Activated naive CD8-positive, alpha-beta T cell treated with anti-CD3 and anti-CD28 coated beads, Interleukin-2, amount 10 ng/mL, durations not matched to agents 7 days and 5 days (primary cell): ENCODE measurements at places on chromosomes 12 and 14.
A peak's percentile ranks its signal among the peaks of the same experiment; 100 is the strongest.

DNA sequence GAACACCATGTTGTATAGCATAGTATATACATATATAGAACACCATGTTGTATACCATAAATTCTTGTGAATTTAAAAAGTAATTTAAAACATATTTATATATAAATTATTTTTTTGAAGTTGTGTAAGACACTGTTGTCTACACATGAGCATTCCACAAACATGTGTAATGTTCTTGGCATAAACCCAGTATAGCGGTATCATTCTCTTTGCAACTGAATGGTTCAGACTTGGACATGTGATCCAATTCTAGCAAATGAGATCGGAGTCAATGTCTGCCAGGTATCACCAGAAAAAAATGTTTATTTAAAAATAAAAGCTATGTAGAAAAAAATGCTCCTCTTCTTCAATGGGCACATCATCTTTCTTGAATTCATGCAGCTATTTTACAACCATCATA, 33.9 kb downstream of the CEP290 start:
- no peak for DNase-seq

GRCh38 chr12:116122628-116123027, 154.9 kb downstream of the MED13L start:
- DNase-seq = no peak

- DNase-seq = no peak
These were observed 1168.5 kb upstream of the FLRT2 start for GRCh38 chr14:84361476-84361875.

GRCh38 chr12:41802803-41803202, 341.9 kb downstream of the GXYLT1 start:
- no peak for DNase-seq

DNA sequence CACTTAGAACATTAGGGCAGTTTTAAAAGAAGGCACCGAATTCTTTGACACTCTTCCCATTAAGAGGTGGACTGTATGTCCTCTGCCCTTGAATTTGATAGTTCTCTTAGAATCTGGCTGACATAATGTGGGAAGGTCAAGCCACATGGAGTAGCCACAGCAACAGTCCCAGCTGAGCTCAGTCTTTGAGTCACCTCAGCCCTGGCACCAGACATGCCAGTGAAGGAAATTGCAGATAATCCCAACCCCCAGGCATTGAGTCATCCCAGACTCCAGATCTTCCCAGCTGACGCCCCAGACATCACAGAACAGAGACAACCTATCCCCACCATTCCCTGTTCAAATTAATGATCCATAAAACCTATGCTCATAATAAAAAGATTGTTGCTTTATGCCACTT, 83.4 kb downstream of the GTF2A1 start:
- no peak for DNase-seq

- no peak for DNase-seq
These were observed 477.0 kb downstream of the SOX5 start for GRCh38 chr12:23472329-23472971.

DNA sequence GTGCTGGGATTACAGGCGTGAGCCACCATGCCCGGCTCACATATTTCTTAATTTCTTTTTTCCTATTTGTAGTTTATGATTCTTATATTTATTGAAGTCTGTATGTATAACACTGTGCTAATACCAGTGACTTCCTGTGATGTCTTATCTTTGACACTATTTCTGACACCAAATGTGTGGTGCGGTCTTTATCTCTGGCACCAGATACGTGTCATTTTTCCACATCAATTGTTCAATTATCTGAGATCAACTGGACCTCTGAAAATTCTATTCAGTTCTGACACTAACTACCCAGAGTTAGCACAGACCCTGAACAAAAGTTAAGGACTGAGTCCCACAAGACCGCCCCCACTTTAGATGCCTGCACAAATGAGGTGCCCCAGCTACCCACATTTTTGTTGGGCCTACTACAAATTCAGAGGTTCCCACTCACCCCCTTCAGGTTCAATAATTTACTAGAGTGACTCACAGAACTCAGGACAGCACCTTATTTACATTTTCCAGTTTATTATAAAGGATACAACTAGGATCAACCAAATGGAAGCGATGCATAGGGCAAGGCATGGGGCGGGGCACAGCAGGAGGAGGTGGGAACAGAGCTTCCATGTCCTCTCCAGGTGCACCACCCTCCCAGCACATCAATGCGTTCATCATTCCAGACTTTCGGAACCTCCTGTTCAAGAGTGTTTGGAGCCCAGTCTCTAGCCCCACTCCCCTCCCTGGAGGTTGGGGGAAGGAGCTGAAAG, 11.6 kb upstream of the SRSF9 start:
- DNase-seq = no peak

DNA sequence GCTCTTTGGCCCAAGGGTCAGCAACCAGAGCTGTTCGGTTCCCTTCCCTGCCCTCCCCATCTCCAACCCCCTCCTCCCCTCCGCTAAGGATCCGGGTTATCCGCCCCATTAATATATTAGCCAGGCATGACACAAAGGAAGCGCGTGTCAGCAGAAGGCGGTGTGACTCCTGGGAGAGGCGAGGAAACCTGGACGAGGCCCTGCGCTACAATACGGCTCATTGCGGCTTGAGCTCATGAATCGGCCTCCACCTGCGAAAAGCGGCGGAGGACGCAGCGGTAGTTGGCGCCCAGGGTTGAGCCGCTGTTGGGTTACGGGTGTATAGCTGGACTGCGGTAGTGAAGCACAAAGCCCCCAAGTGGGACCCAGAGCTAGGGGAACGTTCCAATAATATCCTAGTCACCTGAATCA, 9.9 kb downstream of the FOXA1 start:
- DNase-seq = no peak

- no peak for DNase-seq
These were observed 334.9 kb downstream of the RMST start for GRCh38 chr12:97797473-97797872.

- no peak for DNase-seq
These were observed 93.6 kb downstream of the DIP2B start for GRCh38 chr12:50598321-50598862.

- DNase-seq = no peak
These were observed 216.2 kb upstream of the CAND1 start for GRCh38 chr12:67052981-67053380.

DNA sequence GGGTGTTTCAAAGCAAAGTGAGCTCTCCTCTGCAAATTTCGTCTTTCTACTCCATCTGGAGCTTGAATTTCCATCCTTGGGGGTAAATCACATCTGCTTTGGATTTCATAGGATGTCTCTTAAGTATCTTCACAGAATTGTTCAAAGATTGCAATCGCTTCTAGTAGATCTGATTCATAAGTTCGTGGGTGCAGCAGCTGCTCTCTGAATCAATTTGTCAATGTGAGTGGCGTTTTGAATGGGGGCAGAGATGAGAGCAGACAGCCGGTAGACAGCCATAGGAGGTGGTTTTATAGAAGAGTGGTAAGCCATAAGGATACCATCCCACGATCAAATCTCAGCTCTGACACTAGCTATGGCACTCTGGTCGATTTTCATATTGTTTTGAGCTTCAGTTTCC, 146.0 kb upstream of the RPH3A start:
- DNase-seq = no peak

- no peak for DNase-seq
These were observed 74.6 kb downstream of the FRMD6 start for GRCh38 chr14:51726166-51726899.

DNA sequence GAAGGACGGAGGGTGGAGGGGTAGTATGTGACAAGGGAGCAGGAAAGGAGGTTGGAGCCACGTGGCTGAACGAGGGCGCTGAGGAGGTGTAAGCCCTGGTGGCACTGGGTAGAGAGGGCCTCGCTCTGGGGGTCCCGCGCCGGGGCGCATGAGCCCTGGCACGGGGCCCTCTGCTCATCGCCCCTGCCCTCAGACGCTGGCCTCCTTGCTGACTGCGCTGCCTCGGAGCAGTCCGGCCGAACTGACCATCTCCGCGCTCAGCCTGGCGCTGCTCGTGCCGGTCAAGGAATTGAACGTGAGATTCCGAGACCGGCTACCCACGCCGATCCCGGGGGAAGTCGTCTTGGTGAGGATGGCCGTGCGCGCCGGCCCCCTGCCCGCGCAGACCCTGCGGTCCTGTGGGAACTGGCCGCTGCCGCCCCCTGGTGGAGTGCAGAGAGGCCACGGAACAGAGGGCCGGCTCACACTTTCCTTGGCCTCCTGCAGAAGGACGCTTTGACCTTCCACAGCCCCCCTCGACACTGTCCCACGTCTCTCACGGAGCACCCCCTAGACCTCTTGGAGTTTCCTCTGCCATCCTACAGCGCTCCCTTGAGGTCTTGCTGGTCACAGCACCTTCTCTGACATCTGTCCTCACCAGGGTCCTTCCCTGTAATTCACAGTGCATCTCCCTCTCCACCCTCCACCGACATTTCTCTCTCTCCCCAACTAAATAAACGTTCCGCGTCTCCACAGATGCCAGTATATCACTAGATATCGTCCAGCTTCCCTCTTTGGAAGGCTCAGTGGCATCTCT, 10.5 kb downstream of the ARHGEF25 start:
- peak; percentile 75 for DNase-seq

- DNase-seq = no peak
These were observed 20.3 kb downstream of the PRICKLE1 start for GRCh38 chr12:42568952-42569915.

DNA sequence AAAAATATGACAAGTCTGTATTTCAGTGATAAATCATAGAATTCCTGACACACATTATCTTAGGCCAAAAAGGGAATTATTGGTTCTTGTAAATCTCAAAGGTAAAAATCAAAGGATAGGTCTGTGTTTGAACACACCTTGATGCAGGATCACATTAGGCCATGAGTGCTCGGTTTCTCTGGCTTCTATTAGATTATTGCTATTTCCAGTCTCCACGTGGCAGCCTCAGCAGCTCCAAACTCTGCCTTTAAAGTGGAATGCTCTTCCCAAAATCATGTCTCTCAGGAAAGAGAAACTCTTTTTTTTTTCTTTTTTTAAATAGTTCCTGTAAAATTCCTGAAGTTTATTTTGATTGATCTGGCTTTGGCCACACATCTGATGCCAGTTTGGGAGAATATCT, 105.6 kb upstream of the FRMD6 start:
- no peak for DNase-seq

DNA sequence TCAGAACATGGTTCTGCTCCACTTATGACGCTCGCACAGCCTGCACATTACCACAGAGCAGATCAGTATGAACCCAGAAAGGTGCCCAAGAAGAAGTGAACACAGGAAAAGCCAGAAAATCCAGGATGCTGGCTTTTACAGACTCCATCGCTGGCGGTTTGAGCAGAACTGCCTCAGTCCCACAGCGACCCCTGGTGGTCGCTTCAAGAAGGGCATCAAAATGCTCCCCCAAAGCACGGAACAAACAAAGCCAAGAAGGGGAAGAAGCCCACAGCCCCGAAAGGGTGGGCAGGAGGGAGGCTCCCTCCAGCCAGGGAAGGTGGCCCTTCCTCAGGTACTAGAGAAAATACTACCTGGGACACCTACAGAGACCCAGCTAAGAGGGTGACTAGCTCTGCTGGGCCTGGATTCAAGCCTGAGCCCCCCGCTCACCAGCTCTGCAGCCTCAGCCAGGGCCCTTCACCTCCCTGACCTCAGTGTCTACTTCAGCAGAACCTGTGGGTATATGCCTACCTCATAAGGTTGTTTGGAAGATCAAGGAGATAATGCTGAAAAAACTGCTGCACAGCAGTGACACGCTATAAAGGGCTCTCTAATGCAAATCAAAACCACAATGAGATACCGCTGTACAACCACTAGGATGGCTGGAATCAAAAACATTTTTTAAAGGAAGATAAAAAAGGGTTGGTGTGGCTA, 98.1 kb downstream of the NCOR2 start:
- peak; percentile 56 for DNase-seq

GRCh38 chr12:90959538-90960139, 4.7 kb upstream of the CCER1 start:
- no peak for DNase-seq

DNA sequence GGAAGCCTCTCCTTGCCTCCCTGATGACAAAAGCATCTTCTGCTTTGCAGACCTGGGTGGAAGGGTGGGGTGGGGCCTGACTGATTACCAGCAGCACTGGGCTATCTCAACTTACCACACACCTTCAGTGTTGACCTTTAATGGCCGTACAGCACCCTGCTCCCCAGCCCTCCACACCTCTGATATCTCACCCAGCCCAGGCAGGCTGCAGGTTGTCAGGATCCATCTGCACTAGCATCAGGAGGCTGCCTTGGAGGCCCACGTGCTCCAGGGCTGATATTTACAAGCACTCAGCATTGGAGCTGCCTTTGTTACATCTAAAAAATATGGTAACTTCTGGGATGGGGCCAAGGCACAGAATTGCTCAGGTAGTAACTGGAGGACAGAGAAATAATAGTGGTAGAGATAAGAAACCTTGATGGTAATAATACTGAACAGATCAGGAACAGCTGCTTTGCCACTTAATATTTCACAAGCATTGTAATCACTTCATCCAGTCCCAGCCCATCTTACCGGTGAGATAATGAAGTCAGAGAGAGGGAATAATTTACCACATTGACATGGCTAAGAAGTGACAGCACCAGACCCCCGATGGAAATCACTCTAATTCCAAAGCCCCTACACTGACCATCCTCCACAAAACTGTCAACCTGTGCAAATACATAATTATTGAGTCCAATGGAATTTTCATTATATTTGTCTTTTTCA, 125.2 kb upstream of the RFLNA start:
- no peak for DNase-seq

- DNase-seq = no peak
These were observed 207.0 kb downstream of the ATP23 start for GRCh38 chr12:58148405-58148804.

- no peak for DNase-seq
These were observed 900 bp downstream of the NOP2 start for GRCh38 chr12:6567112-6567670.

DNA sequence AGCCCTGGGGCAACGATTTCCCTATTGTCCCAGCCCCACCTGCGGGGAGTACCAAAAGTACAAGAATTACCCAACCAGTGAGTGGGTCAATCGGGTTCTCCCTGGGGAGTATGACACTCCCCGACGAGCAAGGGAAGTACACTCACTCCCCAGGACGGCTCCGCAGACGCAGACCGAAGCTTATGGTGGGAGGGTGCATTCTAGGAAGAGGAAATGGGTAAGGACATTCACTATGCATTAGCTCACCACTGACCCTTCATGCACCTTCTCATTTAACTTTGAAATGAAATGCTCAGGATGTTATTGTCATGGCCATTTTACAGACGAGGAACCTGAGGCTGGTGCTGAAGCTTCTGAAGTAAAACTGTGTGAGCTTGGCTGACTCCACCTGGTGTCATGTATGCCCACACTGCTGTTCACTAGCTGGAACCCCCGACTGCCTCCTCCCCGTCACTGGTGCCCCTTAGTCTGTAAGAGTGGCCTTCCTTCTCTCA, 45.8 kb upstream of the TMED10 start:
- no peak for DNase-seq

DNA sequence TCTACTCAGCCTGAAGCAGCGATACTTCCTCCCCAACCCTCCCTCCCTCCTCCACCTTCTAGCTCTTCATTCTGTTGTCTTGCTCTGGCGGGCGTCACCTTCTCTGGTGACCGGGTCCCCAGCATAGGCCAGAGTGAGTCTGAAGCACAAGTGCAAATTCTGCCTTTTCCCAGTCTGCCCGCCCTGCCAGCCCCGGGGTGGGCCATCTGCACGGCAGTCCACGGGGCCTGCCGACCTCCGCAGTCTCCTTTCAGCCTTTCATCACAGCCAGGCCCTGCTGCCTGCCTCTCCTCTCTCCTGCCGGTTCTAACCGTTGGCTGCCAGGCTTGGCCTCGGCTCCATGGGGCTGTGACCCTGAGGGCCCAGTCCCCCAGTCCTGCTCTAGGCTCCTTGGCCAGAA, 58.7 kb downstream of the TESC start:
- no peak for DNase-seq

GRCh38 chr12:44960856-44961255, 84.7 kb upstream of the NELL2 start:
- DNase-seq = no peak

GRCh38 chr12:112938751-112939150, 477 bp downstream of the OAS3 start:
- DNase-seq = no peak
